ENCODE measurements at places on chromosomes 2 and 18. TPM values are rescaled to one million over a fixed set of nuclear protein-coding genes. Genes with fewer than 3 reads are reported as not detected.

TMSB10 gene
- 1,887 TPM for total RNA-seq

ERMN gene
- not detected for total RNA-seq

ME2 gene
- total RNA-seq, result 60.1 TPM

LIMS1 gene
- 65.3 TPM for total RNA-seq

COLEC11 gene
- 8.2 TPM for total RNA-seq

APCDD1 gene
- total RNA-seq, result 20.1 TPM

DNA sequence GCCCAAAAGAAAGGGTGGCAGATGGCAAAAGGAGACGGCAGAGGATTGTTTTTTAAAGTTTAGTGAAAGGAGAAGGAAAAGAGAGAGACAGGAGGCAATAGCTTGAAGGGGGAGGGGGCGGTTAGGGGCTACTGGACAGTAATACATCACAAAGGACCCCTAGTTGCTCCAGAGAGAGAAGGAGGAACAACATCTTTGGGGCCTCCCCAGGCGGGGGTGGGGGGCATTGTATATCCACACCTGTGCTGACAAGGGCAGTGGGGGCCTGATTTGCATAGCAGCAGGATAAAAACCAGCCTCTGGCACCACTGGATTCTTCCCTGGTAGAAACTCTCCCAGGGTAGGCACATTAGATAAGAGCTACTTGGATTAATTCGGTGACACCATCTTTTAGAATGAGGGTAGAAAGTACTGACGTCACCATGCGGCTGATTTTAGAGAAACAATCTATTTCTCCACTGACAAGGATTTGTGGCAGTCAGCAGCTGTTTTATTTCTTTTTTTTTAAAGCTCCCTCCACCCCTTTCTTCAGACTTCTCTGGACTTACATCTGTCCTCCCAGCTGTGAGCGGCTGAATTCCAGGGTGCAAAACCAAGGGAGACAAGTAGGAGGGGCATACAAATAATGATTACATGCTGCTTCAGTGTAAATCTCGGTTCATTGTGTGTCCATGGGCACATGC, 199.8 kb upstream of the NRP2 start:
- DNase-seq, result no peak

- DNase-seq, result no peak
Measured at GRCh38 chr2:18078216-18078615, 199.7 kb downstream of the KCNS3 start.

GRCh38 chr2:109609352-109610024, 4.3 kb downstream of the SEPTIN10 start:
- DNase-seq, result no peak

GRCh38 chr18:40558706-40559392, 1396.2 kb upstream of the PIK3C3 start:
- no peak for DNase-seq

- no peak for DNase-seq
Measured at GRCh38 chr2:31286961-31287550, 53.1 kb downstream of the EHD3 start.

GRCh38 chr2:217184242-217184641, 324.4 kb upstream of the TNP1 start:
- DNase-seq, result no peak
